ENCODE measurements at places on chromosomes 7 and 10. TPM values are rescaled to one million over a fixed set of nuclear protein-coding genes. Genes with fewer than 3 reads are reported as not detected.

BUD23 gene
- total RNA-seq, result 76.4 TPM

ZP3 gene
- 8.4 TPM for total RNA-seq

FAM180A gene
- total RNA-seq, result not detected

DNA sequence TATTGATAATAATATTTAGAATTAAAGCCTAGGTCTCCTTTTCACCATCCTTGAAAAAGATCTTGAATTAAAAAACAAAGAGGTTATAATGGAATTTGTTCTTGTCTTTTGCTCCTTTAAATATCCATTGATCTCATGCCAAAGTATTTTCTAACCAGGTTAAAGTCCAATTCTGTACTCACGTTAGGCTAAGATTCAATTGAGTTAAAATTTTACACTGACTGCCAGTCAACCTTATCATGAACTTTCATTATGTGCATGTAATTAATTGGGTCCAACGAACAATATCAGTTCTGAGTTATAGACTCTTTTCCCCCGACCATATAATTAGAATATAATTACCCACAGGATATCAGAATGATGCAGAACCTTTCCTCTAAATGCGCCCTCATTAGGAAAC, 266.6 kb downstream of the DGKB start:
- no peak for DNase-seq

DNA sequence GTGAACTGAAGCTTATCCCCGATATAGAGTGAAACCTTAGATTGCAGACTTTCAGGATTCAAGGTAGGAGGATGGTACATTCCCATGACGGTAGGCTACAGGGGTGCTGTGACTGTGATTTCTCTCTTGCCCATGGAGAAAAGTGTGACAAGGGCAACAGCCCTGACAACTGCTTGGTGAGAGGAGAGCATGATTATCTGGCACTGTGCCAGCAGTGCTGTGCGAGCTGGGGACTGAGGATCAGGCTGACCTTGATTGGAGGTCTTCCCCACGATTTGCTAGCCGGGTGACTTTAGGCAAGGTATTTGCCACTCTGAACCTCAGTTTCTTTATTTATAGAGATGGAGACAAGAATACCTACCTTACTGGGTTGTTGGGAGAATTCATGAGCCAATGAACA, 229.5 kb downstream of the PTEN start:
- DNase-seq, result no peak

DNA sequence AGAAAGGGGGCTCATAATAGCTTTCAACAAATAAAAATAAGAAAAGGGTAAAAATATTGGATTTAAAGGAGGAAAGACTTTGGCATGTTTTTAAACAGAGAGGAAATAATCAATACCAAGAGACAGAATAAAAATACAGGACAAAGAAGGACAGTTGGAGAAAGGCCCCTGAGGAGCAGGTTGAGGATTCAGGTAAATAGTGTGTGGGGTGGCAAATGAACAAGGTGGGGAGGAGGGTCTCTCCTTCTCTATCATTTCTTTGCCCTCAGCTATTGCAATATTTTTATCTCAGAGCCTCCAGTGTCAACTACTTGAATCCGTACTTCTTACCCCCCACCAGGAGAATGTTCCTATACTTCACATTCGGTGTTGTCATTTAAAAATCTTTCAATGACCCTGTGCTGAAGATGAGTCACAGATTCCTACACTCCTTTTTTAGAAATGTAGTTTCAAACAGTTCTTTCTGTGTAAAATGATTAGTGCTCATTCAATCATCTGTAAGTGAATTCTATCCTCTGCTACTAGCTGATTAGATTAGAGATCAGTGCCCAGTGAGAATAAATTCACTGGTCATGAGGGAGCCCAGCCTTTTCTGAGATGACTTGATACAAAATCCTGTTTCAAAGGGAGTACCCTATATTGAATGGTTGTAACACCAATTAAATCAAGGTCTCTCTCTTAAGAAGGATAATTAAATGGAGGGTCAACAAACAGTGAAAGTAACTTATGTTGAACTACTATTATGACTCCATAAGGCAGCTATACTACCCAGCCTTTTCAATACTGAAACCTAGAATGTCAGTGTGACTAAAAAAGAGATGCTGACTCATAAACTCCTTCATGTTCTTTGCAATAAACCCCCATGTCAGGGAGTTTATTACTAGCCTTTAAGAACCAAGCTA, 50.4 kb upstream of the WNT16 start:
- no peak for DNase-seq

DNA sequence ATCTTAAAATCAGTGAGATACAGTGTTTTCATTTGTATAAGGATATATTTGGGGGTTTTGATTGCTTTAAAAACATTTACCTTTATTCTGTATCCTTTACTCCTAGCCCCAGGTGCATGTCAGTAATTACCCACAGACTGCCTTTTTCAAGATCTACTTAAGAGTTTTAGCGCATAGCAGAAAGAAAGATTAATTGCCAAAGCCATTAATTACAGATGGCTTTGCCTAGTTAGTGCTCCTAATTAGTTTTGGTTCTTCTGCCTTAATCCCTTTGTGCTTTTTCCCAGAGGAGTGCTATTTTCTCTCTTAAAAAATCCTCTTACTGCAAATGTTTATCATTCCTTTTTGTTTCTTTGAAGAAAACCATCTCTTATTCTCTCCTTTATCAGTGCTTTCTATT, 122.8 kb downstream of the MAPK8 start:
- no peak for DNase-seq

DNA sequence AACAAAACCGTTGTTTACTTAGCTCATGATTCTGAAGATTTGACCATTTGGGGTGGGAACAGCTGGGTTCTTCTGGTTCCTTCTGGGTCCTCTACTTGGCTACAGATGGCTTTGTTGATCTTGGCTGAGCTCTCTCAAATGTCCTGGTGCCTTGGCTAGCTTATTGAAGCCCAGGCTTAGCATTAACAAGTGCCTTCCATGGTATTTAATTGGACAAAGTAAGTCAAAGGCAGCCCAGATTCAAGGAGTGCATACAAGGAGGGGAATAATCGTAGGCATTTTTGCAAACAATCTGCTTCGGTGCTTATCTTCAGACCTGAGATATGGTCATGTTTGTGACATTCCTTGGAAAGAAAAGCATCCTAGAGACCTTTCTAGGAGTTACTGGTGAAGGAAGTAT, 81.4 kb downstream of the ADCYAP1R1 start:
- no peak for DNase-seq

GRCh38 chr7:142992427-142992826, 30.3 kb upstream of the KEL start:
- DNase-seq, result no peak

DNA sequence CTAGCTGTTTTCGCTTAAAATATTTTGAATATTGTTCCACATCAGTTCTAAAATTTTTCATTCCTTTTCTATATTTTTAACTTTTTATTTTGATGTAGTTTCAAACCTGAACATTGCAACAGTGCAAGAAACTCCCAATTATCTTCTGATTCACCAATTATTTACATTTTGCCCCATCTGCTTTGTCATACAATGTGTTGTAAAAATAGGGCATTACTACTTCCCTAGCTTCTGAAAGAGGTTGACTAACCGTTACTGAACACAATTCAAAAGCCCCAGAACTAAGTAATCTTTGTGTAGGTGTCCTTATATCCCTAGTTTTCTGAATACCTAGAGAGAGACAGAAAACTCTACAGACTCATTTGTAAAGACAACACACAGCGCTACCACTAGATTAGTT, 86.7 kb downstream of the AVL9 start:
- DNase-seq, result no peak

GRCh38 chr10:115095758-115096157, 2.6 kb downstream of the ATRNL1 start:
- no peak for DNase-seq

GRCh38 chr7:38660427-38661099, 29.4 kb upstream of the AMPH start:
- no peak for DNase-seq

All from natural killer cell treated with Interleukin-12 subunit alpha and Interleukin-12 subunit beta and Interleukin-15 and Interleukin-18, amount 100 ng/mL, for 72 hours (primary cell).